Stimulated activated CD4-positive, alpha-beta T cell treated with anti-CD3 and anti-CD28 coated beads, Interleukin-1b, Interleukin-23, amount 100 ng/mL, for 48 hours (primary cell): ENCODE measurements at places on chromosomes 11 and 22.

DNA sequence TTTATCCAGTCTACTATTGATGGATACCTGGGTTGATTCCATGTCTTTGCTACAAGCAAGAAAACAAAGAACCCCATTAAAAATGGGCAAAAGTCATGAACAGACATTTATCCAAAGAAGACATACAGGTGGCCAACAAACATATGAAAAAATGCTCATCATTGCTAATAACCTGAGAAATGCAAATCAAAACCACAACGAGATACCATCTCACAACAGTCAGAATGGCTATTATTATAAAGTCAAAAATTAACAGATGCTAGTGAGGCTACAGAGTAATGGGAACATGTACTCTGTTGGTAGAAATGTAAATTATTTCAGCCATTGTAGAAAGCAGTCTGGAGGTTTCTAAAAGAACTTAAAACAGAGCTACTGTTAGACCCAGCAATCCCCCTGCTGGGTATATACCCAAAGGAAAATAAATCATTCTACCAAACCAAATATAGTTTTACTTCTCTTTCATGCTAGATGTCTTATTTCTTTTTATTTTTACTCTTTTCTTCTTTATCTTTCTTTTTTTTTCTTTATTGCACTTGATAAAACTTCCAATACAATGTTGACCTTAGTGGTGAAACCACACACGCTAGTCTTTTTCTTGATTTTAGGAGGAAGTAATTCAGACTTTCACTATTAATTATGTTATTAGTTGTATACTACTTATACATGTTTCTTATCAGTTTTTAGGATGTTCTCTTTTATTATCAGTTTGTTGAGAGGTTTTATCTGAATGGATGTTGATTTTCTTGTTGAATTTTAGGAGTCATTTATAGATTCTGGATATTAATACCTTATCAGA lies 14.3 kb downstream of the TRIM22 start:
- DNase-seq = no peak

DNA sequence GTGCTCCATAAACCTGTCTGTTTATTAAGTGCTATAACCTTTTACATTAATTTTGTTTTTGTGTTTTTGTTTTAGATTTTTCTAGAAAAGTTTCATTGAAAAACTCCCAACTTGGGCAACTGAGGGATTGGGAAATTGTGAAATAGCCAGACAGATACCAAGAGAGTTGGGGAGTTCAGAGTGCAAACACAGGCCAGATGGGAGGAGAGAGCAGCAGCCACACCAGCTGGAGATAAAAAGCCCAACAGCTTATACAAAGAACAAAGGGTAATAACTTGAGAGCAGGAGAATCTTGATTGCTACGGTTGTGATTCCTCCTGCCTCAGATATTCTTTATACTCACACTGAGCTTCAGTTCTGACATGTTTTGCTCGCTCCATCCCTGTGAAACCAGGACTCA lies 1642.2 kb downstream of the LRRC4C start:
- DNase-seq = no peak

- no peak for DNase-seq
Measured at GRCh38 chr11:64849598-64850356, 5.3 kb upstream of the CDC42BPG start.

- DNase-seq = no peak
Measured at GRCh38 chr11:20093775-20094174, 66.5 kb downstream of the DBX1 start.

DNA sequence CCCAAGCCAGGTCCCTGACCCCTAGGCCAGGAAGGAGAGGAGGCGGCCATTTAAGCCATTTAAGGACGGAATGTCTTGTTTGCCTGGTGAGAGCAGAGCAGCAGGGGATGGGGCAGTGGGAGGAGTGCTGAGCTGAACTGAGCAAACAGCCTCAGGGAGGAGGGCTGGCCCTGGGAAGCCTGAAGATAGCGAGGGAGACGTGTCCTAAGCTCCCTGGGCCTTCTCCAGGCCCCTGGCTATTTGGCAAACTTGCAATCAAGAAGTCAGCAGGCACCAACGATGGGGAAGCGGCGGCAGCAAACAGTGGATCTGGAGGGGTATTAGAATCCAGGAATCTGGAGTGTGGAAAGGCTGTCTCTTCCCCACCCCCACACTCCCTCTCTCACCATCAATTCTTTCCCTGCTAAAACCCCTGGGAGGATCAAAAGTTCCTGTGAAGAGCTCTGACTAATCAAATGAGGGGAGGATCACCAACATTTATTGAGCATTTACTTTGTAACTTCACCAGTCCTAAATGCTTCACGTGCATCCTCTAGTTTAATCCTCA lies 8.8 kb downstream of the BCL9L start:
- no peak for DNase-seq

DNA sequence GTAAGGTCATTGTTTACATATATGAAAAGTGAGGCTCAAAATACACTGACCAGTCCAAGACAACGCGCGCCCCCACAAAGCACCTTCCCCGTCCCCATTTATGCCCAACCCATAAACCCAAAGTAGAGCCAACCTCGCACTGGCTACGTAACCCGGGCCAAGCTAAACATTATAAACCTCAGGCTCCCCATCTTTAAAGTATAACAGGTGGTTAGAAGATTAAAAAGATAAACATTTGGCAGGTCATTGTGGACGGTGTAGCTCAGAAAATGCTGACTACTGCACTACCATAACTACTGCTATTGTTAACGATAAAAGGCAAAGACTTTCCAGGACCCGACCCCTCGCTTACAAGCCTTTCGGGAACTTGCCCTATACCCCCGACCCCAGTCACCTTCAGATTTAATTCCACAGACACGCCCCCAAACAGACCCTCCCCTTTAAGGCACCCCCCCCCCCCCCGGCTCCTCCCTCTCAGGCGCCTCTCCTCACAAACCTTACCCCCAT lies 470 bp downstream of the NUMA1 start:
- no peak for DNase-seq

- DNase-seq = no peak
Measured at GRCh38 chr22:17108256-17109112, 12.7 kb downstream of the TMEM121B start.

DNA sequence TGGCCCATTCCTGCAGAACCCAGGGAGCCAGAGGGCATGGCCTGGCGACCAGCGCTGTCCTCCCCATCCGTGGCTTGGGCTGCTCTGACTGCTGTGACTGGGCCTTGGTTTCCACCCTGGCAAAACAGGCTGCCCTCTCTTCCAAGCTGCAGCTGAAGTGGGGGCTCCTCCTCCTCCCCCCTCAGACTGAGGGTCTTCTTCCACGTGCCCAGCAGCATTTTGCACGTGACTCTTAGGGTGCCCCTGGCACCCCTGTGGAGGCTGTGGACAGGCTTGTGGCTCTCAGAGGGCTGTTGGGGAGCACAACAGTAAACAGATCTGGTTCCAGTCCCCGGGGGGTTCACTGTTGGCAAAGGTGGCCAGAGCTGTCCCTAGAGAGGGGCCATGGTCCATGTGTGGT lies 51.4 kb downstream of the PISD start:
- no peak for DNase-seq

DNA sequence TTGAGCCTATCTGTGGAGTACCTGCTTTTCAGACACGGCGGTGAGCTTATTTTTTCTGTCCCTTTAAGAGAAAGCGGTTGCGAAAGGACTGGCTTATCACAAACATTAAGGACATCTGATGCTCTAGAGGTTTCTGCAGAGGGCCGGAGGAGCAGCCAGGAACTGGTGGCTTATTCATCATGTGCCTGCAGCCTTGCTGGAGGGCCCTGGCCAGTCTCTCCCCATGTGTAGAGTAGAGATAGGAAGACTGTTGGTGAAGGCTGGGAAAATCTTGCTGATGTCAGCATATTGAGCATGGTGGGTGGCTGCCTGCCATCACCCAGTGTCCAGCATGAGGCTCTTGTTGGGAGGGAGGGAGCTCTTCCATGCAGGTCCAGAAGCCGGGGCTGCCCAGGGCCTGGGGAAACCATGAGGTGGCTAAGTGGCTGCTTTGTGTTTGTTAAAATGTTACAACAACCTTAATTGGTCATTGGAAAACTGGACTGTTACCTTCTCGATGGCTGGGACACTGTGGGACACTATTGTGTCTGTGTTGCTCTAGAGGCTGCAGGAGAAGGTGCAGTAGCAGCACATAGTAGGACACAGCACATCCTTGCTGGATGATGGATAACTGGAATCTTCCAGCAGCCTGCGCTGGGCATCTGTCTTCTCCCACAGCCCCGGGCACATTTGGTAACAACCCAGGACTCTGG lies 54.3 kb downstream of the TSPAN18 start:
- no peak for DNase-seq

DNA sequence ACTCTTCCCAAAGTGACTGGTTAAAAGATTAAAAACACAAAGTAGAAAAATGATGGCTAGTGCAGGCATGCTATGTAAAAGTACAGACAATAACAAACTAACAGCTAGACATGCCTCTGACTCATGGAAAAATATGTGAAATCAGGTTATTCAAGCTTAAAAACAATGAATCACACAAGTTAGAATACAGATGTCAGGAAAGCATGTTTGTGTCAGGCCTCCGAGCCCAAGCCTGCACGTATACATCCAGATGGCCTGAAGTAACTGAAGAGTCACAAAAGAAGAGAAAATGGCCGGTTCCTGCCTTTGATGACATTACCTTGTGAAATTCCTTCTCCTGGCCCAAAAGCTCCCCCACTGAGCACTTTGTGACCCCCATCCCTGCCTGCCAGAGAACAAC lies 110.1 kb downstream of the NOX4 start:
- DNase-seq = peak; percentile 11

DNA sequence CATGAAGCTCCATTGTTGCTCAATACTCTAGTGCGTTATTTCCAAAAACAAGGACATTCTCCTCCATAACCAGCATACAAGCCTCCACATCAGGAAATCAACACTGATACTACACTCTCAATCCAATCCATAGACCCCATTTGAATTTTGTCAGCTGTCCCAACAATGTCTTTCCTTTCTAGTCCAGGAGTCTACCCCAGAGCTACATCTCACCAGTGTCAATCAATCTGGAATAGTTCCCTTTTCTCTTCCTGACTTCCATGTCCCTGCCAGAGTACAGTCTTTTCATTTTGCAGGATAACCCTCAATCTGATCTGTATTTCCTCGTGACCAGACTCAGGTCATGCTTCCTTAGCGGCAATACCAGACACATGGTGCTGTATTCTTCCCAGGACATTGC lies 43.0 kb downstream of the TCF20 start:
- DNase-seq = no peak

DNA sequence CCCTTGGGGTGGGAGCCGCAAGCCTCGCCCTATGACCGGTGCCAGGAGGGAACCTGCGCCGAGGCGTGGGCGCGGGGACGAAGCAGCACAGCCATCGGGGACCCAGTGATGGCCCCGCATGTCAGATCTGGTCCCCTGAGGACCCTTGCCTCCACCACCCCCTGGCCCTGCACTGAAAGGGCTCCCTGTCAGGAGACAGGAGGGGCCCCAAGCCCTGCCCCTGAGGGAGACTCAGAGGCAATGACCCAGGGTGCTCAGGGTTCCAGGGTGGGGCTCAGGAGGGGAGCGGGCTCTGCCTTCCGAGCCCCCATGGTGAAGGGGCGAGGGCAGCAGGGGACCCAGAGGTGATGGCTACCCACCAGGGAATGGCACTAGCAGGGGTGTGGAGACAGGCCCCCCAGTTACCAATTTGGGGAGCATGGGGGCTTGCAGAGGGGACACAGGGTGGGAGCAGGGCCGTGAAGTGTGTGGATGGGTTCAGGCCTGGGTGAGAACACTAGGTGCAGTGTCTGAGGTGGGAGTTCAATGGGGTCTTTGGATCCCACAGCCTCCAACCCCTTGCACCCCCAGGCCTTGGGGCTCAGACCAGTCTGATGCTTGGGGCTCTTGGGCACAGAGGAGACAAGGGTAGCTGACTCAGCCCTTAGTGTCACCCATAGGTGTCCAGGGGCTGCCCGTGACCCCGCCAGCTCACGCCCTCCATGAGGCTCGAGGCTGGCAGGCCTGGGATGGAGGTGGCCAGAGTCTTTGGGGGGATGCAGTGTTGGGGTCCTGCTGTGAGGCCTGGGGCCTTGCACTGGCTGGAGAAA lies 499 bp downstream of the LRRC56 start:
- no peak for DNase-seq

GRCh38 chr11:66956689-66957290 lies 1.4 kb downstream of the PC start:
- DNase-seq = no peak

DNA sequence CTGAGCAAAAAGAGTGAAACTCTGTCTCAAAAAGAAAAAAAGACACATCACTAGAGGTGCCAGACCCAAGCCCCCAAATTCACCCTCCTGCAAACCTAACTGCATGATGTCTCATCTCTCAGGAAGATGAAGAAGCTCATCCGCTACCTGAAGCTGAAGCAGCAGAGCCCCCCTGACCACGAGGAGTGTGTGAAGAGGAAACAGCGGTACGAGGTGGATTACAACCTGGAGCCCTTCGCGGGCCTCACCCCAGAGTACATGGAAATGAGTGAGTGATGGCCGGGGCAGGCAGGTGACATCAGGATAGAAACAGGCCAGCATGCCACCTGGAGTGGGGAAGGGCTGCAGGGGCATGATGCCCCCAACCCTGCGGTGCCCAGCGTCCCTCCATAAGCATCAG lies 36.0 kb upstream of the FADD start:
- no peak for DNase-seq

- DNase-seq = no peak
Measured at GRCh38 chr11:63769042-63769713, 603 bp upstream of the ZFTA start.

DNA sequence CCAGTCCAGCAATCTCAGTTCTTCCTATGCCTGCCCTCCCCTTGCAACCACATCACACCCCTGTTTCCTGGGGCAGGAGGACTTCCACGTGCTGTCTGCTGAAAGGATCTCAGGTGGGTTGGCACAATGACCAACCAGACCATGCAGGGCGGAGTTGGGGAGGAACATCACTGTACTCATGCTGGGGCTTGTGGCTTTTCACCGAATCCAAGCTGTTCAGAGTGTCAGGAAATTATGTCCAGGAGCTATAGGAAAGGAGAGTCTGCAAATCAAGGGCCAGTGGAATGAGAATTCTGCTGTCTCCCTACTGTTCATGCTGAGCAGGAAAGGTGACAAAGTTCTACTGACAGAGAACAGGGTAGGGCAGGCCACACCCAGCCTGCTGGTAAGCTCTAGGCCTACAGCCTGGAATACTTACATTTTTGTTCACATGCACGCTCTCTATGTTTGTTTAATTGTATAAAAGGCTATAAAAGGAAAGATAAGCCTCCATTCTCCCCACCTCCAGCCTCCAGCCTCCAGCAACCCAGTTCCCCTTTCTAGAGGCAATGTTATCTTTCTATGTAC lies 1.7 kb upstream of the PLAAT2 start:
- no peak for DNase-seq

- DNase-seq = no peak
Measured at GRCh38 chr22:19440411-19441195, 6.9 kb downstream of the C22orf39 start.

- peak; percentile 63 for DNase-seq
Measured at GRCh38 chr11:1772270-1773130, 8.8 kb upstream of the CTSD start.
